ENCODE measurements at places on chromosomes 12 and 14.

DNA sequence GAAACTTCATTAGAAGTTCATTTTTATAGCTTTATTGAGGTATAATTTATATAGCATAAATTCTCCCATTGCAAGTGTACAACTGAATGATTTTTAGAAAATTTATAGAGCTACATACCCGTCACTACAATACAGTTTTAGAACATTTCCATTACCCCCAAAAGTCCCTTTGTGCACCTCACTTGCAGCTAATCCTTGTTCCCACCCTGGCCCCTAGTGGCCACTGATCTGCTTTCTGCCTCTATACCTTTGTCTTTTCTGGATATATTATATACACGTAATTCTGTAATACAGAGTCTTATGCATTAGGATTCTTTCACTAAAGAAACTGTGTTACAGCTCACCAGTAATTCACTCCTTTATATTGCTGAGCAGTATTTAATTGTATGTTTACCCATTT is 145.1 kb upstream of the DIO2 start:
- no peak for DNase-seq

GRCh38 chr12:62794218-62794583 is 140.7 kb downstream of the PPM1H start:
- DNase-seq = no peak

- DNase-seq = no peak
Observed at GRCh38 chr12:106031761-106032622, 106.8 kb downstream of the NUAK1 start.

GRCh38 chr12:5497329-5498053 is 65.6 kb downstream of the NTF3 start:
- no peak for DNase-seq

GRCh38 chr14:44180975-44181374 is 326.1 kb downstream of the FSCB start:
- no peak for DNase-seq

DNA sequence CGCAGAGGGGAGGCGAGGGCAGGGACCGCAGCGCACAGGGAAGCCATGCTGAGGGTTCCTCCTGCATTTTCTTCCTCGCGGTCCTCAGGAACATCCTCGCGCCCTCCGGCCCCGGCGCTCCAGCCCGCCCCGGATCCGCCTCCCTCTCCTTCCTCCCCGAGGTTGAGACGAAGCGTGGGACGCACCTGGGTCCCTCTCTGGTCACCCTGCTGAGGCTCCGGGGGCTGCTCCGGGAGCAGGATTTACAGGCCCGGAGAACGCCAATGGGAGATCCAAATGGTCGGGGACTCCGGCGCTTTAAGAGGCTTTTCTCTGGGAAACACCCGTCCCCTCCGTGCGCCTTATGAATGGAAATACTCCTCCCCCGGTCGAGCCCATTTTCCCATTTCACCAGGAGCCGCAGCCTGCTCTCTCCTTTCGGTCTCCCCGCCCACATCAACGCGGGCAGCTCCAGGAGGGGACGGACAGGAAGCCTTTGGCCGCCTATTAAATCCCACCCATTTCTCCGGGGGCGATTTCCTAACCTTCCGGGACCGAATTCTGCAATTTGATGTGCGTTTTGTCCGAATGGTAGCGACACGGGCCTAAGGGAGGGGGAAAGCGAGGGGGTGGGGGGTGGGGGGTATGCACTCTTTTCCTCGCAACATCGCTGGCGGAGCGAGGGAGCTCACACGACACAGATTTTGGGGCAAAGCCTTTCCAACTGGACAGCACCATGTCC is at the start of gene UNC79:
Gene UNC79 (plus strand): TSS at position 625 of the 721 bp plus-strand sequence. CDS start 91 bp downstream, at position 716.
- DNase-seq = no peak

- no peak for DNase-seq
Observed at GRCh38 chr12:93115198-93115601, 186.1 kb upstream of the EEA1 start.

DNA sequence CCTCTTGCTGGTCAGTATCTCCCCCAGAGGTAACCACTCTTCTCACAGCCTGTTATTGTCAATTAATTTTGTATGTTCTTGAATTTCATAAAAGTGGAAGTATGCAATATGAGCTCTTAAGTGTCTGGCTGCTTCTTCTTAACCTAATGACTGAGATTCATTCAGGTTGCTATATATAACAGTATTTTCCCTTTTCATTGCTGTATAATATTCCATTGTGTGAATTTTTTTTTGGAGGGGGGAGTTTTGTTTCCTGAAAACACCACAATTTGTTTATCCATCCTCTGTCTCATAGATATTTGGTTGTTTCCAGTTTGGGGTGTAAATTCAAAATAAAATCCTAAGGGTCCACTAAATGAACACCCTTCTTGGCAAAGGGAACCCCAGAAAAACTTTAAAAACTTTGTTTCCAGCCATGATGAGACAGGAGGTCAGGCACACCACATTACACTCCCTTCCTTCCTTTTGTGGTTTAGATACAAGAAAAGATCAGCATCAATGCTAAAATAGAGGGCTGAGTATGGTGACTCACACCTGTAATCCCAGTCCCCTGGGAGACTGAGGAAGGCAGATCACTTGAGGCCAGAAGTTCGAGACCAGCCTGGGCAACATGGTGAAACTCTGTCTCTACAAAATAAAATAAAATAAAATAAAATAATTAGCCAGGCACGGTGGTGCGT is 4.1 kb upstream of the DAO start:
- no peak for DNase-seq

DNA sequence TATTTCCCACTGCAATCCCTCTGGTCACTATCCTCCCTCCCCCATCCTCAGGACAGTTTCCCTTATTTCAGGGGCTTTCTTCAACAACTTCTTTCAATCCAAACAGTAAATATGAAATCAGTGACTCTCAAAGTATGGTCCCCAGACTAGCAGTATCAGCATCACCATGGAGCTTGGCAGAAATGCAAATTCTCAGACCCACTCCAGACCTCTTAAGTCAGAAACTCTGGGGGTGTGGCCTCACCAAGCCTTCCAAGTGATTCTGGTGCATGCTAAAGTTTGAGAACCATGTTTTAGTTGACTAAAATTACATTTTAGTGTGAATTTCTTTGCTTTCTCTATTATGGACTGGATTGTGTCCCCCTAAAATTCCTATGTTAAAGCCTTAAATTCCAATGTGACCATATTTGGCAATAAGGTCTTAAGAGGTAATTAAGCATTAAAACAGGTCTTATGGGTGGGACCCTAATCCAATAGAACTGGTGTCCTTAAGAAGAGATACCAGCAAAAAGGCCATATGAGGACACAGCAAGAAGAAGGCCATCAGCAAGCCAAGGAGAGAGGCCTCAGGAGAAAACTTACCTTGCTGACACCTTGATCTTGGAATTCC is 23.2 kb downstream of the ATP2B1 start:
- DNase-seq = no peak

DNA sequence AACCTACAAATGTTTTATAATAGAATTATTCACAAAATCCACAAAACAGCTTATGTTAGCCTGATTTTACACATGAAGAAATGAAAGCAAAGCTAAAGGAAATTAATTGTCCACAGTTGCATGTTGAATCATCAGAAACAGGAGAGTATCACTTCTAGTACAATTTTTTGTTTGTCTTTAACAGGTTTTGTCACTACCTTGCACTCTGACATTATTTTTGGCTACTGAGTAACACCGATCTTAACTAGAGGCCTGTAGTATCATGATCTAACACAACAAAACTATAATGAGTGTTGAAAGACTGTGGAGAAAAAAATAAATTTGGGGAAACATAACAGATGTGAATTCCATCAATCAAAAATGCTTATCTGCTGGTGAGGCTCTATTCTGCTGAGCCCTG is 60.1 kb downstream of the TAOK3 start:
- DNase-seq = no peak

- no peak for DNase-seq
Observed at GRCh38 chr14:80426683-80427082, 215.4 kb upstream of the DIO2 start.

DNA sequence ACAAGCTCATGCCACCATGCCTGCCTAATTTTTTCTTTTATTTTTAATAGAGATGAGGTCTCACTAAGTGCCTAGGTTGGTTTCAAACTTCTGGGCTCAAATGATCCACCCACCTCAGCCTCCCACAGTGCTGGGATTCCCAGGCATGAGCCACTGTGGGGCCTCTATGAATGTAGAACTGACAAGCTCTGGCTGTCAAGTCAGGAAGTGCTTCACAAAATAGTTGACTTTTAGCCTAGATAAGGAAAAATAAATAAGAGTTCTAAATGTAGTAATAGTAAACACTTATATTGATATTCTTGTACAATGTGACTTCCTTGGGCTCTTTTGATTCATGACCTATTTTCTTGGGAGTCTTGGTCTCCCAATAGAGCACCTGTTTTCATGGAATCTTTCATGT is 40.0 kb downstream of the RMST start:
- DNase-seq = no peak

DNA sequence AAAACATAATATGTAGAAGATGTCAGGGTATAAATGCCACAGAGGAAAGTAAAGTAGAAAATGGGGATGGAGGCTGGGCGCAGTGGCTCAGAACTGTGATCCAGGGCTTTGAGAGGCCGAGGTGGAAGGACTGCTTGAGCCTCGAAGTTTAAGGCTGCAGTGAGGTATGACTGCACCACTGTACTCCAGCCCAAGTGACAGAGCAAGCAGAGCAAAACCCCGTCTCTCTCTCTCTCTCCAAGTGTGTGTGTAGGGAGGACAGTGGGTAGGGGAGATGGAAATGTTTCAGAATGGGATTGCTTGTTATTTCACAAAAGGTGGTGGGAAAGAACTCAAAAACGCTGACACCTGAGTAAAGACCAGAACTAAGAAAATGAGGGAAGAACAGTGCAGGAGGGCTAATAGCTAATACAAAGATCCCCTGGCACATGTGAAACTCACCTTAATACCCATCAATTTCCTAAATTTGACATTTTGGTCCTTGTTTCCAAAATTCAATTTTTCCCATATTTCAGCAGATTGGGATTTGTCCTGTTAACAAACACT is 5.7 kb upstream of the ZCCHC8 start:
- DNase-seq = no peak

DNA sequence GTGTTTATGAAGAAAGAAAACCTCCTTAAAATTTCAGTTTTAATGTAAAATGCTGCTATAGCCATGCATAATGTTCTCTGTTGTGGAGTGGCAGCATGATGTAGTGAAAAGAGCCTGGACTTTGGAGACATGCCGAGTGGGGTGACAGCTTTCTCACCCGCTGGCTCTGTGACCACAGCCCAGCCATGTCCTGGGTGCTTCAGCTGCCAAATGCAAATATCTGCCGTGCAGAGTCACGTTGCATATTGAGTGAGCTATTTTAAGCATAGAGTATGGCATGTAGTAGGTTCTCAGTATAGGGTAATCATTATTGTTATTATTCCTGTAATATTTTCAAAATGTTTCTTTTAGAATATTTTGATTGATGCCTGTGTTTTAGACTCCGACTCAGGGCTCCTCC is 15.5 kb upstream of the TCTN2 start:
- DNase-seq = no peak

DNA sequence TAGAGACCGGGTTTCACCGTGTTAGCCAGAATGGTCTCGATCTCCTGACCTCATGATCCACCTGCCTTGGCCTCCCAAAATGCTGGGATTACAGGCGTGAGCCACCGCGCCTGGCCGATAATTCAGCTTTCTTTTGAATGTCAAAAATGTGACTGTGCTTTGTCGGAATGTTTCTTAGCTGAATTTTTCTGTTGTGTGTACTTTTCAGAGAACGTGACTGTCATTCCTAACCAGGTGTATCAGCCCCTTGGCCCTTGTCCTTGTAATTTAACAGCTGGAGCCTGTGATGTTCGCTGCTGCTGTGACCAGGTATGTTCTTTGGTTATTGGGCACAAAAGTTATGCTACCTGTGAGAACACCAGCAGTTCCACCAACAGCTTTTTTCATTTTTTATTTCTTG is 8.1 kb downstream of the TCTN2 start:
- no peak for DNase-seq

DNA sequence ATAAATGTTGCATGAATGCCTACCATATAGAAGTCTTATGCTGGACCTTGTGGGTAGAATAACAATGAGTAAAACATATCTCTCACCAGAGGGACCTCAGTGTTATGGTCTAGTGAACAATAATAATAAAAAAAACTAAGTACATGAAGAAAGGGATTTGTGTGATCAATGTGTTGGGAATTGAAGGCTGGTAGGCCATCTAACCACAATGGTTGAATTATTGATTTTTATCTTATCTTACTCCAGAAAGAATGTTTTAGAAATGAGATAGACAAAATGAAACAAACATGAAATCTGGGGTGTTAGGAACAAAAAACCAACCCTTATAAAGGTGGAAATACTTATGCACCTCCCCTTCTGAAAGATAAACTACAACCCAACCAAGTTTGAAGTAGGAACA is 243.9 kb upstream of the LRIG3 start:
- DNase-seq = no peak

GRCh38 chr12:67088401-67089118 is 180.6 kb upstream of the CAND1 start:
- DNase-seq = no peak

GRCh38 chr12:90090929-90091651 is 382.5 kb upstream of the ATP2B1 start:
- DNase-seq = no peak

GRCh38 chr14:61387076-61387475 is 65.7 kb downstream of the PRKCH start:
- no peak for DNase-seq

DNA sequence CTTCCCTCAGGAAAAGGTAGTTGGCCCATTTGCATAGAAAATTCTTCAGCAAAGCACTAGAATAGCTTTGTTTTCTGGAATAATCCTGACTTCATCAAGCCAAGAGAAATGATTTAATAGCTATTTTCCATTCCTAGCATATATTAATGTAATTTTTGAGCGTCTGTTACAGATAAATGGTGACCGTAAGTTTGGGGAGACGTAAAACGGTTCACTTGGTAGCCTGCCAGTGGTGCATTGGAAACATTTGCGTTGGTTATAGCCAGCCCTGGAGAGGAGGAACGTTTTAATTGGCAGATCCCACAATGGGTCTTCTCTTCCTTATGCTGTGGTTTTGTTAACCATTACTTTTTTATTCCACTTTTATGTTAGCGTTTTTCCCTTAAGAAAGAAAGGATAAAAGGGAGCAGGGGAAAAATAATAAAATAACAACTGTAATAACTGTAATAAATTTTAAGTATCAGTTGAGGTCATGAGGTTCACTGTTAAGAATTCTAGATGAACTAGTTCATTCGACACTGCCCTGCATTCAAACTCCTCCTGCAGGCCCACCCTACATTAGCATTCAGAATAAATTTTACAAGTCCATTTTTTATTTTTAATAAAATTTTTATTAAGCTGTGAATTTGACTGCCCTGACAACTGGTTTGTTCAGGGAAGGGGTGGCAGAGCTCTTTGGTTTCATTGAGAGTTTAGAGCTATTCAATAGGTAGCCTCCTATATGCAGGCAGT is 300.7 kb downstream of the ERC1 start:
- DNase-seq = no peak

- no peak for DNase-seq
Observed at GRCh38 chr12:8948701-8949341, 624 bp downstream of the M6PR start.

All from effector memory CD4-positive, alpha-beta T cell (primary cell).